NCI-H1092 (cell line): ENCODE measurements at places on chromosomes 12 and 14.

GRCh38 chr12:120234643-120235368, 30.7 kb downstream of the PXN start:
- no peak for DNase-seq

DNA sequence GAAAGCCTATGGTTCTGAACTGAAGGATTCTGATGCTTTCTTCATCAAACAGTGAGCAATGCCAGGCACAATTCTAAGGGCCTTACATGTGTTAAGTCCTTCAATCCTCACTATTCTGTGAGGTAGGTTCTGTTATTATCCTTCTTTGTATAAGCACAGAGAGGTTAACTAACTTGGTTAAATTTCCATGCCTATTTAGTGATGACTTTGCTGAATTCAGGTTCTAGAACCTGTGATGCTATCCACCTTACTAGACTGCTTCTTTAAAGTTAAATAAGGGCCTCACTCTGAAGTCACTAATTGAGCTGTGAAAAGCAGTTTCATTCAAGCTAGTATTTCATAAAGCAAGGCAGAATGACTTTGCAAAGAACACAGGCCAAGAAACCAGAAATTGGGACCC, 138.9 kb upstream of the PARP11 start:
- DNase-seq: no peak

- no peak for DNase-seq
Observed at GRCh38 chr12:80847575-80847974, 90.2 kb downstream of the LIN7A start.

GRCh38 chr12:25284024-25284423, 33.3 kb upstream of the KRAS start:
- no peak for DNase-seq

- DNase-seq: no peak
Observed at GRCh38 chr14:24263848-24264247, 871 bp upstream of the TGM1 start.

DNA sequence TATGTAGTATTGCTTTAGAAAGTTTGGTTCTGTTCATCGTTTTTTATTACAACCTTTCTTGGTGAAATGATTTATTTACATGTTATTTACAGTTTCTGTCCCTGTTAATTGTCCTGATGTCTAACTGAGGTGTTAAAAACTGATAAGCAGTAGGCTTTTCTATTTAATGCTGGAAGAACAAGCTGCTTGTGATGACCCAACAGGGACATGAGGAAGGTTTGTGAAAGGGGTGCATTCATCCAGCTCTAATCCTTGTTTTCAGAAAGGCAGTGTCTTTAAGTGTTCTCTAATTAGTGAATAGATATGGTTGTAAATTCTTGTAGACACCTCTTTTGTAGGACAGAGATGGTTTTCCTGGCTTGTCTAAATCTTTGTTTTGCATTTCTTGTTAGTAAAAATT, 191.4 kb downstream of the FOXA1 start:
- no peak for DNase-seq

DNA sequence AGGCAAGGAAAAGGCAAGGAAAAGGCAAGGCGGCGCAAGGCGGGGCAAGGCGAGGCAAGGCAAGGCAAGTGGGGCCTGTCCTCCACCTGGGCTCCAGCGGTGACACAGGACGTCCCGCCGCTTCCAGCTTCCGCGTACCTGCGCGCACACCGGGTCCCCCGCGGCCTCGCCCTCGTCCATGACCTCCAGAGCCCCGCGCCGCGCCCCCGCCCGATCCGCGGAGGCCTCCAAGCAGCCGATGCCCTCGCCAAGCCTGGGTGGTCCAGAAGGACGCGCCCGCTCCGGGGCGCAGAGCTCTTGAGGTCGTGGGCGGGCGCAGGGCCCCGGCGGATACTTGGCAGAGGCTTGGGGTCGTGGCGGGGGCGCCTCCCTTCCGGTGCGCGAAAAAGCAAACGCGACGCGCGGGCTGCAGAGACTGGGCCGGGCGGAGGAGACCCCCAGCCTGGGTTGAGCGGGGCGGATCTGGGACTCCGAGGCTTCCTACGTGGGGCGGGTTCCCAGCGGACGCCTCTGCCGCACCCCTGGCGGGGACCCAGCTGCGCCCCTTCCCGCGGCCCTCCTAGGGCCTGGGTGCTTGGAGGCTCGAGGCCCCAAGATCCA, 60.8 kb upstream of the EIF5 start:
- DNase-seq: no peak

DNA sequence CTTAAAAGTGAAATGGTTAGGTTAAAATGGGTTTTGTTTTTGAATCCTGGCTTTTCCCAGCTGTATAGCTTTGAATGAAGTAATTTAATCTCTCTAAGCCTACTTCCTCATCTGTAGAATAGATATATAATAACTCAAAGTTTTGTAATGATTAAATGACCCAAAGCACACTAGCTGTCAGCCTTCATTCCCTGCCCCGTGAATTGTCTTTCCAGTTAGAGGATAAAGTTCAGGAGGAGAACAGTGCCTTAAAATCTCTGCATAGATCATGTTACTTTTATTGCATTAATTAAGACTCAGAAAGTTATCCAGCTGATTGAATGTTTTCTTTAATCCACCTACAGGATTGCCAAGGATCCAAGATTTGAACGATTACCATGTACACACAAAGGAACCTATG, 19.4 kb downstream of the FCF1 start:
- no peak for DNase-seq

DNA sequence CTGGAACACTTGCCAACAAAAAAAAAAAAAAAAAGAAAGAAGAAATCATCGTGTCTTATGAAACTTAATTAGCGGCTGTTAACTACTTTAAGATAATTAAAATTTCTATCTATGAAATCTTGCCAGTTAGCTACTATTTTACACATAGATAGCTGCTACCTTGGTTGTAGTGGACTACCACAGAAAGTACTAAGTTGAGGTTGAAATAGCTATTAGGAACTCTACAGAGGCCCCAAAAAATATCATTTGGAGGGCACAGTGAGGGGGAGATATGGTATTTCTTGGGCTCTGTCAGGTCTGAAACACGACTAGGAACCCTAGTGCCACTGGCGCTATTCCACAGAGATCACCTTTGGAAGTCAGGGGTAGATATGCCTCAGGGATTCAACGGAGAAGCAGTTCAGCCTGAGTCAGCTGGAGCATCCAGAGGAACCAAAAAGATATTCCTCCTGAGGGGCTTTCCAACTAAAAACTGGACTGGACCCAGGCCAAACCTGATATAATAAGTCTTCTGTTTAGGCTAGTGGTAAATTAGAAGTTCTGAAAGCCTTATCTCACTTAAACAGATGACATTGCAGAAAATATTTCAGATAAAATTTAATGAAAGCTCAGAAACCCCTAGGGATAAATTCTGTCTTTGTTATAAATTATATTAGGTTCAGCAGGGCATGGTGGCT, 126.1 kb downstream of the EPS8 start:
- no peak for DNase-seq

DNA sequence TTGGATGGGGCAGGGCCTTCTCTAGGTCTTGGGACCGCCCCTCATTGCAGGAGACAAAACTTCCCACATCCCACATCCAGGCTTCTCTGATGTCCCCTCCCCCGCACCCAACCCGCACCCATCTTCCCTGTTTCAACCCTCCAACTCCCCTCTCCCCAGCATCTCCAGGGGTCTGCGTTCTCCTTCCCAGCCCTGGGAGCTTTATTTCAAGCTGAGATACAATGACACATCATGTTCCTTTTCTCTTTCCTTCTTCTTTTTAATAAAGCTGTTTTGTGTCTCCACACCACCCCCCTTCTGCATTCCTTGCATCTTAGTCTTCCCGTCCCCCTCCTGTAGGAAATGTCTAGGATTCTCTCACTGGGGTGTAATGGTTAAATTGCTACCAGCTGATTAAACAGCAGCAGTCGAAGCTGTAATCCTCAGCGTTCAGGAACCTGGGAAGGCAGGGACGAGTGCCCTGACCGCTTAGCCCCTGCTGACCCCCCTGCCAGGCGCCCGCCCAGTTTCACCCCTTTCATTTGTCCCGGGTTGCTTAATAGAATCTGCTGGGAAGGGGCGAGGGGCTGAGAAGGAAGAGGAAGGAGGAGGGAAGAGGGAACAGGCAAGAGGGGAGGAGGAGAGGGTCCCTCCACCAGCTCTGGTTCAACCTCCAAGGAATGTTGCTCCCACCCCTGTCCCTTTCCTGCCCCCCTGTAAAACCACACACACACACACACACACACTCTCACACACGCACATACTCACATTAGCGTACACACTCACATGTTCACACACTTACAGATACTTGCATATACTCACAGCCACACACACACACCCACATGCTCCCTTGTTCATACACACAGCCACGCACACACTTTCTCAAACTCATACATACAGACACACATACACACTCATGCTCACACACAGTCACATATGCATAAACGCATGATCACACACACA, 104.5 kb upstream of the MED13L start:
- DNase-seq: no peak

- DNase-seq: peak; percentile 72
Observed at GRCh38 chr14:94136575-94137331, 7.3 kb upstream of the IFI27L2 start.

GRCh38 chr14:89493877-89494634, 77.0 kb upstream of the FOXN3 start:
- DNase-seq: no peak

DNA sequence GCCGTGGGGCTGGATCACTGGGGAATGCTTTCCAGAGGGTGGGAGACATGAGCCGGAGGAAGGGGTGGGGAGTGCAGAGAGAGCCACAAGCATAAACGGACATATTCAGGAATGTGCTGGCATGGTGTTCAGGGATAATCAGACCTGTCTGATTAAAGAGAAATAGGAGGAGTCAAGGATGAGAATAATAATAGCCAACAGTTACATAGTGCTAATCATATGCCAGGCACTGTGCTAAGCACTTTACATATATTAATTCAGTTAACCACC, 43.7 kb downstream of the LTBP2 start:
- DNase-seq: no peak

GRCh38 chr12:46558677-46559076, 186.1 kb upstream of the SLC38A2 start:
- DNase-seq: no peak

- no peak for DNase-seq
Observed at GRCh38 chr12:15372352-15372751, 50.0 kb downstream of the PTPRO start.

DNA sequence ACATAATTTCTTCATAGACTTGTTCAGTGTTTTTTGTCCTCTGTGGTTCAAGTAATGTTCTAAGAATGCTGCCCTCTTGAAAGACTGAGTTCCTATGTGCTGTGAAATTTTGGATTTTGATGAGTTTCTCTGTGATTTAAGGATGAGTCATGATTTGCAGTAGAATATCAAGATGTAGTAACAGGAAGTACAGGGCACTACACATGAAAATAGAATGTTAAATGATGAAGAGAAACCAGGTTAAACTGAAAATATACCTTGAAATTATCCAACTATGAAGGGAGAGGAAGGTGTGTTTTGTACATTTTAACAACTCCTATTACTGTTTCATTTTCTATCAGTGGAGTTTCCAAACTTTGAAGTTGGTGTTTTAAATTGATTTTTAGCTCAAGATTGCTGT, 4.8 kb downstream of the ELK3 start:
- no peak for DNase-seq

DNA sequence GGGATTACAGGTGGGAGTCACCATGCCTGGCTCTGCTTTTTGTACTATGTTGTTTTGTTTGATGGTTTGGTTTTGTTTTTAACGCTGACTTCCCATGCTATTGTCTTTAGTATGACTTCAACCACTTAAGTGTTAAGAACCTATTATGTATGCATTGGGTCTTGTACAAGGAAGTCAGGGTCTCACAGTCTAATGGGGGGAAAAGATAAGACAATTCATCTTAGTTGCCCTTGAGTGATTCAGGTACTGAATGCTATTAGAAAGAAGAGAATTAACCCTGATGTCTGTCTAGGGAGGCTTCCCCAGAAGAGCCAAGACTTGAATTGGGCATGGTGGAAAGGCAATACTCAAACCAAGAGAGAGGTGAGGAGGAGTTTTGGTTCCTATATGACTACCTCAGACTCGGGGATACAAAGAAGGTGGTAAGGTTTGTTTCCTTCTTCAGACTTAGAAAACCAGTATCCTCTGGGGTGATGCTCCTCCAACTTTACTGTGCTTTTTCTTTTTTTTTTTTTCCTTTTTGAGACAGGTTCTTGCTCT, 64.6 kb downstream of the SUSD6 start:
- DNase-seq: no peak

DNA sequence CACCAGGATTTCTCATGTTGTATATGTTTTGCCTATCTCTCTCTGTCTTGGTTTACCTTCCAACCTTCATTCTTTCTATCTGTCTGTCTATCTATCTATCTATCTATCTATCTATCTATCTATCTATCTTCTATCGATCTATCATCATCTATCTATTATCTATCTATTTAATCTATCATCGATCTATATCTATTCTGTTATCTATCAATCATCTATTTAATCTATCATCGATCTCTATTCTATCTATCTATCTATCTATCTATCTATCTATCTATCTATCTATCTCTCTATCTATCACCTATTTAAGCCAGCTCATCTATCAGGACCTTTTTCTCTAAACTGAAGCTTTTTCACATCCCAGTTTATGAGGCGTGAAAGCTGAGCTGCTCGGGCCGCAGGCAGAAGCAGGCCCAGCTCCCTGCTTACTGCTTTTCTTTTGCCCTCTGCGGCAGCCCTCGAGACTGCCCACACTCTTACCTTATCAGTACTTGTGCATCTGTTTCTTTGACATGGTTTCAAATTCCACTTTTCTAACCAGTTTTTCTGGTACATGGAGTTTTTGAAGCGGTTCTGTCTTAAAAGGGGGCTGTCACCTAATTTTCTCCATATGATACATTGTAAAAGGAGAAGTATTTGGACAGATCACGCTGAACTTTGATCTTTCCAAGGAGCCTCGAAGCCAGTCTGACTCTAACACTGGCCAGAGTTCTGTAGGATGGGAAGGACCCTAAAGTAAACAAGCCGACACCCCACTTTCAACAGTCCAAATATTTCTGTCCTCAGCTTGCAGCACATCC, 44.4 kb upstream of the GSG1 start:
- DNase-seq: no peak

DNA sequence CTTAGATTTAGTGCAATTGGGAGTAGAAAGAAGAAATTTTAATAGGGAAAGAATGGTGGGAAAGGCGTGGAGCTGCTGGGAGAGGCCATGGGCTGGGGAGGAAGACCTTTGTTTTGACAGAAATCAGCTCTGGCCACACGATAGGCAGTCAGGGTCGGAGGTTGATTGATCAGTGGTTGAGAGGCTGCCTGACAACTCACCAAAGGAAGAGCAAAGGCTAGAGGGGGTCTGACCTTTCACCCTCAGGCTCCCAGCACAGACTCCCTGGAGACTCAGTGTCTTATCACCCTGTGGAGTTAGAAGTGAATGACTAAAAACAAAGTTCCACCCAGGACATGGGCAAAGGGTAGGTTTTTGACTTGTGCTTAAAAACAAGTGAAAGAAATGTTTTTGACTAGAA, 18.0 kb upstream of the NKX2-8 start:
- no peak for DNase-seq

GRCh38 chr14:41623736-41624135, 17.1 kb downstream of the LRFN5 start:
- no peak for DNase-seq
